ENCODE measurements at places on chromosomes 4 and X.

DNA sequence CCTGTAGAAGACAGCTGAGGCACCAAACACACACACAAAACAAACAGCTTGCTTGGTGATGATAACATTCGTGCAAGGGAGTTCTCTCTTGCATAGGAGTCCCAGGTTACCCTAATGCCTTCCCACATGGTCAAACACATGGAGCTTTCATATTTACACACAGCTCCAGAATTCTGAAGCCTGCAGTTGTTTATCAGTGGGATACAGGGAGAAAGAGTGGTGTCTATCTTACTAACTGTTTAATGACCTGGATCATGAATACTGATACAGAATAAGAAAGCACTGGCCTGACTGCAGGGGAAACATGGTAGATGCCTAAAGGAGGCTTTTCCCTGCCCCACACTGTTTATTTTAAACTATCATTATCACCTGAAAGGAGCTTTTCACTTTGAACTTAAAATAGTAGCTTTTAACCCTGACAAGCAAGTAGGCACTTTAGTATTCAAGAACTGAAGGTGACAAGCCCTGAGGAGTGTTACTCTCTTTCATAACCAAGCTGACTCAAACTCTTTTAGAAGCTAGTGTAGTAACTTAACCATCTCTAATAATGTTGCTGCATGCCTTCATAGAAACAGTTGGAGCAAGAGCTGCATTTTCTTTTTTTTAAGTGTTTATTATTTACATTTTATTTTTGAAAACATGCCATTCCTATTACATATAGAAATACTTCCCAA lies 15.6 kb downstream of the TET2 start:
- no peak for DNase-seq

DNA sequence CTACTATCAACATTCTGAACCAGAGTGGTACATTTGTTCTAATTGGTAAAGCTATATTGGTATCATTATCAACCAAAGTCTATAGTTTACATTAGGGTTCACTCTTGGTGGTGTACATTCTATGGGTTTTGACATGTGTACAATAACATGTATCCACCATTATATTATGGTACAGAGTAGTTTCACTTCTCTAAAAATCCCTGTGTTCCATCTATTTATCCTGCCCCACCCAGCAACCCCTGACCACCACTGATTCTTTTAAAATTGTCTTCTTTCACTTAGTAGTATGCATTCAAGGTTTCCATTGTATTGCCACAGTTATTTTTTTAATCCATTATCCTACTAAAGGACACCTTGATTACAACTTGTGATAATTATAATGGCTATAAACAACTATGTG lies 15.3 kb upstream of the TMPRSS11D start:
- no peak for DNase-seq

GRCh38 chrX:26783512-26784225 lies 567.7 kb downstream of the MAGEB5 start:
- DNase-seq: no peak

GRCh38 chrX:149807747-149808458 lies 26.2 kb downstream of the MAGEA9 start:
- DNase-seq: no peak

- DNase-seq: no peak
Measured at GRCh38 chr4:1109898-1110506, 3.4 kb downstream of the RNF212 start.

Measured in stimulated activated naive CD8-positive, alpha-beta T cell treated with anti-CD3 and anti-CD28 coated beads, Interleukin-15, amount 100 ng/mL, for 72 hours (primary cell).